ENCODE measurements at places on chromosomes 6 and 20.

DNA sequence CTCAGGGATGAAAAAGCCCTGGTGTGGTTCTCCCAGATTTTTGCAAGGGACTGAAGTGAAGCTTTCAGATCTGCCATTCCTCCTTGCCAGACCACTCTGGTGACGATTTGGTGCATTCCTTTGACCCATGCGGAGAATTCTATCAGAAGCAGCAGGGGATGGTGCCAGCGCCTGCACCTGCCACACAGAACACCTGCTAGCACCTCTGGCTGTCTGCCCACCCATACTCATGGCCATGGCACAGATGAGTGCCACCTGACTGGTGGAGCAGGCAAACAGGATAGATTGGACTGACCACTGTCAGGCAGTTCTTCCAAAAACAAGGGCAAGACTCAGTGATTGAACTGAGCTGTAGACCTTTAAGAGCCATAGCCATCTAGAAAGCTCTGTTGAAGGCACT, 107.1 kb downstream of the CDYL start:
- no peak for DNase-seq

DNA sequence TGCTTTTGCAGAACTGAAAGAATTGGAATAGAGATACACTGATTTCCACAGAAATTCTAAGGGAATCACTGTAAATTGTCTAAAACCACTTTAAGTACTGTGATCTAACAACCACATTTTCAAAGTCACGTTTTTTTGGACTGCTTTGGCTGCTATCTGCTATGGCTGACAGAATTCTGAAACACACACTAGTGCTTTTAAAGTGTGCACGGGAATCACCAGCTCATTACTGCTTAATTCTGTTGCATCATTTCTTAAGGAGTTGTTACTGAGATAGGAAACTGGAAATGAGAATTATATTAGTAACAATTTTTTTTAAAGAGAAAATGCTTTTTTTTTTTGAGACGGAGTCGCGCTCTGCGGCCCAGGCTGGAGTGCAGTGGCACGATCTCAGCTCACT, 716.5 kb upstream of the NRSN1 start:
- no peak for DNase-seq

DNA sequence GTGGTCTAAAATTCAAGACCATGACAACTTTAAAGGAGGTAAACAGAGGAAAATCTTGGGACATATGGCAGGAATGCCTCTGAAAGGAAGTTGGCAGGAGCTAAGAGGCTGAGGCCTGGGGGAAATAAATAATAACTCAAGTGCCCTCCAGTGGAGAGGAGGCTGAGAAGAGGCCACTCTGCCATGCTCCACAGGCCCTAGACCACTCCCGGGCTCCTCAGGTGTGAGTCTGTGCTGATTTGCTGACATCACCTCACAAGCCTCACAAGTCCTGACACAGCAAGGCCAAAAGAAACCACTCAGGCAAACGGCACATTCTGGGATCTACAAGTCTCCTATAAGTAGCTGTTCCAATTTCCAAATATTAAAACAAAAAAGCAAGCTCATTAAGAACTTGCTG, 91.0 kb upstream of the RIPOR2 start:
- no peak for DNase-seq

GRCh38 chr6:47512872-47513271, 35.3 kb downstream of the CD2AP start:
- DNase-seq = no peak

- no peak for DNase-seq
Observed at GRCh38 chr6:72976484-72976883, 248.8 kb downstream of the KHDC1L start.

GRCh38 chr20:45934046-45934585, 367 bp upstream of the PCIF1 start:
- no peak for DNase-seq

GRCh38 chr6:38876475-38876874, 161.4 kb downstream of the DNAH8 start:
- DNase-seq = peak; percentile 43

DNA sequence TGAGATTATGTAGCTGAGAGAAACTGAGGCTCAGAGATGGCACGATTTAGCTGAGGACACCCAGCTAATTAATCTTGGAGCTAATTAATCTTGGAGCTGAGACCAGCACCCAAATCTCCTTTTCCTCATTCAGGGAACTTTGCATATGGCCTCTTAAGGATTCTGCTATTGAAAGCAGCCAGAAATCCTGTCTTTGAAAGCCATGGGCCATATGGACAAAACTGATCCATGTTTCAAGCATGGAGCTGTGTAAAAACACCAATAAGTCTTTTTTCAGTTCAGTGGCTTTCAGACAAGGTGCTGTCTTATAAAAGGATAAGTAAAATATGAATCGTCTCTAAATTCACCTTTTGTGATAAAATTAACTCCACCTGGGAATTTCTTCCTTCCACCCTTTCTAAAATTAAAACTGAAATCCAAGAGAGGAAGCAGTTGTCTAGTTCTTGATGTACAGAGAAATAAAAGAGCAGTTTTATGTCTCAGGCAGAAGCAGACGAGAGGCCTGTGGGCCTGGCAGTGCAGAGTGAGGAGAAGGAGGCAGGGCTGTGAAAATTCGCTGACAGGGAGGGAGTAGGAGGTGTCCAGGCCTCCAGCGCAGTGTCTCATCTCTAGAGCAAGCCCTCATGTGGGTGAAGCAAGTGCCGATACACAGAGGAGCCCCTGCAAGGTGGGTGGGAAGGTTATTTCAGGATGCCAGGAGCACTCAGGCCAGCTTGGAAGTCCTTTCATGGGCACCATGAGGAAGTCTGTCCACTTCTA, 266.9 kb downstream of the UST start:
- DNase-seq = no peak

GRCh38 chr6:25413207-25413905, 134.2 kb downstream of the CARMIL1 start:
- DNase-seq = peak; percentile 80

- DNase-seq = peak; percentile 82
Observed at GRCh38 chr6:35415065-35415891, 36.9 kb upstream of the FANCE start.

GRCh38 chr6:155084431-155085123, 89.5 kb downstream of the TIAM2 start:
- DNase-seq = no peak

GRCh38 chr6:7424967-7425807, 35.6 kb downstream of the RIOK1 start:
- DNase-seq = no peak

DNA sequence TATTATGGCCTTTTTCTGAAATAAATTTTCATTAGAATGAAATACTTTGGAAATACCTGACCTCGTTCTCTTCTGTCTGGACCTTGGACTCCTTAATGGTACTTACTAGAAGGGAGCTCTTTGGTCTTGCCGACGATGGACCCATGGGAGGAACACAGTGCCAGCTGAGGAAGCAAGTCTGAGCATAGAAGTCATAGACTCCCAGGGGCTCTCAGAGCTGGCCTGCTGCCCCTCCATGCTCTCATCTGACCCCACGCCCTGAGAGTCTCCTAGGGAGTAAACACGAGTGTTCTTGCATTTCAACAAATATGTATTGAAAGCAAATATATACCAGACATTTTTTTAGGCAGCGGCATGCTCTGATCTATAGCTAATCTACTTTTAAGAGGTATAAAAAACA, 87.8 kb downstream of the PLEKHG1 start:
- no peak for DNase-seq

DNA sequence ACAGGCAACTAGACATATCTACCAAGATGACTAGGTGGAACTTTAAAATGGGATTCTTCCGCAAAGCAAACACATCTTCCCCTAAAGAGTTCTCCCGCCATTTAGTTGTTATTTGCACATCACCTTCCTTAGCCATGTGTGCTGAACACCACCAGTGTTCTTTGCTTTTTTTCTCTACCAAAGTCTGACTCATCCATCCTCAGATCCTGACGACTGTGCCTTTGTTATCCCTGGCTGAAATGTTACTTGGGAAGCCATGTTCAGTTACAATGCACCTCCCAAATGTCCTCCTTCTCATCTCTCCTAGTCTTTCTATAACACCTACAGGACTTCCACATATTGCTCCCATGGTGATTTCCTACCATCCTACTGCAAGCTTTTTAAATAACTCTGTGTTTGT, 593.5 kb upstream of the ARID1B start:
- DNase-seq = no peak

- no peak for DNase-seq
Observed at GRCh38 chr6:62286470-62286843, 432 bp upstream of the KHDRBS2 start.

DNA sequence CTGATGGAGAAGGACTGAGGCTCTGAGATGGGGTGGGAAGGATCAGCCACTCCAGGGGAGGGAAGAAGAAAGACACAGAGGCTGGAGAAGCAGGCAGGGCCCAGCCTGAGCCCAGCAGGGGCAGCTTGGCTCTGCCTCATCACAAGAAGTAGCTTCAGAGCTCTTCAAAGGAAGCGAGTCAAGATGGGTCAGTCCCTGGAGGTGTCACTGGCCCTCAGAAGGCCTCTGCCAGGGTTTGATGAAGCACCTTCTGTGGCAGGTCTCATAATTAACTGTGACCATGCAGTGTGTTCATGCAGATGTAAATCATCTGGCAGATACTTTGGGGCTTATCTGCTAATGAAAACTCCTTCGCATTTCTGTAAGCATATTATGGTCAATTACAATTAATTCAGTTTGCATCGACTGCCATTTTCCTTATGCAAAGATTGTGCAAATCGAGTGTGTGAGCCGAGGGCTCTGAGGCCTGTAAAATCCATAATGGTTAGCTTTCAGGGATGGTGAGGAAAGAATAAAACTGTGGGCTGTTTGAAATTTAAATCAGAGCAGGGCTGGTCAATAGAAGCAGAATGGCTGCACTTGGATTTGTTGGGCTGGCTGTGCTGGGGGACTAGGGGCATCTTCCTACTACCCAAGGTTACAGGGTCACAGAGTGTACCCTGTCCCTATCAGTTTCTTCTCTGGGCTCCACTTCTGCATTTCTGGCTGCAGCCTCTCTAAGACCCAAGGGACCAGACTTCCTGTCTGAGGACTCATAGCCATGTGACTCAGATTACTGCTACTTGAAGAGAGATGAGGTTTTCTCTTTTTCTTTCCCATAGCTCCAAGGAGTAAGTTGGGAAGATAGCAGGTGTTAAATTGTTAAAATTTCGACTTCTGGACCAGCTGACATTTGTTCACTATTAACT, 376.6 kb downstream of the DHX35 start:
- DNase-seq = peak; percentile 39

- DNase-seq = no peak
Observed at GRCh38 chr6:170537329-170537728, 15.8 kb downstream of the PSMB1 start.

GRCh38 chr6:139161169-139161568, 26.3 kb downstream of the HECA start:
- DNase-seq = peak; percentile 45

GRCh38 chr6:89273816-89274215, 41.3 kb downstream of the GABRR2 start:
- no peak for DNase-seq

DNA sequence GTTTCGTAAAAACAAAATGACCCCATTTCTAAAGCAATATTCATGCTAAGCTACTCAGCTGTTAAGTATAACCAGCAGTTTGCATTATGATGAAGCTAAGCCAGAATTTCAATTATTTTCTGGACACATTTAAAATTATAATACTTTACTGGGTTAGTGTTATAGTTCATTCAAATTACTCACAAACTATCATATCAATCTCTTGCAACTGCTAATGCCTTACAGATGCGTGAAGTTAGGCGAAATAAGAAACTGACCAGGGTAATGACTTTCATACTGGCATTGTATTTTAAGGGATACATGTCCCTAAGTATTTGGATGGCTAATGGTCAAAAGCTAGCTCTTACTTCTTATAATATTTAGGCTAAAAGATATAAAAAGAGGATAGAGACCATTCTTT, 249.6 kb downstream of the TSHZ2 start:
- DNase-seq = no peak
